Stimulated activated CD8-positive, alpha-beta memory T cell treated with anti-CD3 and anti-CD28 coated beads, Interleukin-15, amount 100 ng/mL, for 4 hours (primary cell): ENCODE measurements at places on chromosomes 11 and 22.

GRCh38 chr22:42284202-42284591 is 13.7 kb upstream of the TCF20 start:
- DNase-seq = no peak

DNA sequence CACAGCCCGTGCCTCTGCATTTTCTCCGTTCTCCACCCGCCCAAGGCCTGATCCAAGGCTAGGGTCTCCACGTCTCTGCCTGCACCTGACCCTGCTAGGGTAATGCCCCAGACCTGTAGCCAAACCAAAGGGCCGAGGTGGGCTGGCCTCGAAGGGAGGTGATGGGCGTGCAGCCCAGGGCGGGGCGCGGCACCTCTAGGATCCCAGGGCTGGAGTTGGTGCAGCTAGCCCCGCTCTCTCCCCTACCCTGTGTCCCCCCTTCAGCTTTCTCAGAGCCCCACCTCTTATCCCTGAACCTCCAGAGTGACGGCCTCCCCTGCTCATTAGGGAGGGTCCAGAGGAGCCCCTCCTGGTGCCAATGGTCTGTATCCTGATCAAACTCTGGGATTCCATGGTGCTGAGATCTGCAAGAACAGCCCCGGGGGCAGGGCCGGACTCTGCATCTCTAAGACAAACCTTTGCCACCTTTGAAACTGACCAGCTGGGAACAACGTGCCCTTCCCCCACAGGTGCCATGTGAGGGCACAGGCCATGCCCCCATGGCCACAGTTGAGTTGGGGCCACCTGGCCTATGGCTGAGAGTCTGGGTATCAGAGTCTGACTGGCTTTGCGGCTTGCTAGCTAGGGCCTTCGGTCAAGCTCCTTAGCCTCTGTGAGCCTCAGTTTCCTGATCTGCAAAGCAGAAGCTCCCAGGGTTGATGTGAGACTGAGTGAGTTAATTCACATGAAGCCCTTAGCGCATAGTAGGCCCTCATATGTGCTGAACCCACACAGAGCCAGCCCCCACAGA is 23.1 kb upstream of the CBX7 start:
- no peak for DNase-seq

DNA sequence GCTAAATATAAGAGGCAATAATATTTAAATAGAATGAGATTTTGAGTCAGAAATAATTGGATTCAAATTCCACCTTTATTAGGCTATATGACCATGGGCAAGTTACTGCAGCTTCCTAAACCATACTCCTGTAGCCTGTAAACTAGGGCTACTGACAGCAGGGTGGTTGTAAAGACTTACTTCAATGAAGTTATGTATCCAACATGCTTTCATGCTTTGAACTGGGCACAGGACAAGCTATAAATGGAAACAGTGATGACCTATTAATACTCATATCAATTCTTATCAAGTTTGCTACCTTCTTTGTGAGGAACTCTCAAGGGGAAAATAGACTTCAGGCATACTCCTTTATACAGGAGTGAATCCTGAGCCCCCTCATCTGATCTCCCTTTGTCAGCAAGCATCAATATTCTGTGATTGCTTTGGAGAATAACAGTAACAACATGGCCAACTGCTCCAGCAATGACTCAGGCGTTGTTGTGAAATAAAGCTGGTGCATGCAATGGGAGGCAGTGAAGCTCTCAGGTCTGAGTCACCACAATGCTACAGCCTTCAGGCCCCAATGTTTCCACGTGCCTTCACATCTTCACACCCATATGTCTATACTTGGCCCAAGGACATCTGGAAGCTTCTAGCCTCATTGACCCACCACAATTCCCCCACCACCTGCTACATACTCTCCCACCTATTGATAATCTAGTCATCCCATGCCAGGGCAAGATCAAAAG is 102.5 kb downstream of the KCNA4 start:
- no peak for DNase-seq

- no peak for DNase-seq
Observed at GRCh38 chr11:93288079-93288478, 42.5 kb upstream of the DEUP1 start.

DNA sequence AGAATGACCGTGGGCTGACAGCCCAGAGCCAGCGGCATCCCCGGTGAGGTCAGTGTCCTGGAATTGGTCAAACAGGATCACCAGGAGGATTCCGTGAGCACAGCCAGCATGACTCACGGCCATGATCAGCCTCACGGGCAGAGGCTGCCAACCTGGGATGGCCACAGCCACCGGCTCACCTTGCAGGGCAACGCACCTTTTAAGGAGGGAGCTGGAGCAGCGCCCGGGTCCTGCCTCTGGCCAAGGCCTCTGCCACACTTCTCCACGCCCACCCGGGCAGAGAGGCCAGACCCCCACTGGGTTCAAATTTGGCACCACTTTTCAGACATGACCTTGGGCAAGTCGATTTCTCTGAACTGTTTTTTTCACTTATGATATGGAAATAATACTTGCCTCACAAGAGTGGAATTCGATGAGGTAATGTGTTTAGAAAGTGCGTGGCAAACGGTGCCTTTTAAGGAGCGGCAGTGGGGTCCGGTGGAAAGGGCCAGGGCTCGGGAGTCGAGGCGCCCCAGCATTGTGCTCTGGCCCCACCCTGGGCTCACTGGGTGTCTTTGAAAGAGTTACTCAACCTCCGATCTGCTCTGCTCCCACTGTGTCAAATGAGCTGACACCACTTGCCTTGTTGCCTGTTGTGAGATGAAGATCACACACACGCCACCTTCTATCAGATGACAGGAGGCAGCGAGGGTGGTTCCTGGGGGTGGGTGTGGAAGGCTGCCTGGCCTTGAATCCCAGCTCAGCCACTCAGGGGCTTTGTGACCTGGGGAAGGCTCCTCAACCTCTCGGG is 16.0 kb downstream of the TXN2 start:
- no peak for DNase-seq

GRCh38 chr22:46354176-46354992 is 18.9 kb downstream of the TRMU start:
- no peak for DNase-seq

GRCh38 chr22:46976598-46976997 is 214.1 kb downstream of the TBC1D22A start:
- no peak for DNase-seq

DNA sequence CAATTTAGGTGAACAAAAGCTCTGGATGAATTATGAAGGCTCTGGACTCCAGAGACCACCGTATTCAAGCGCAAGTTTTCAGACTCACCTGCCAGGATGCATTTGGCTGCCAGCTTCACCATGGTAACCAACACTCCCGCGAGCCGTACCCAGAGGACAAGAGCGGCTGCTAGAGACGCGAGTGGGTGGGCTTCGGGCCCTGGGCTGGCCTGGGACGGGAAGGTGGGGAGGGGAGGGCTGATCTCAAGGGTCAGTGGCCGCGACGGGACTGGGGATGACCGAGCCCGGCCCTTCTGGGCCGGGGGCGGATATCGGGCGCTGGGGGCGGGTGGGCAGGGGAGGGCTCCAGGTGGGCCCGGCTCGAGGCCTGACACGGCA is 344 bp downstream of the IFT27 start:
- DNase-seq = no peak

DNA sequence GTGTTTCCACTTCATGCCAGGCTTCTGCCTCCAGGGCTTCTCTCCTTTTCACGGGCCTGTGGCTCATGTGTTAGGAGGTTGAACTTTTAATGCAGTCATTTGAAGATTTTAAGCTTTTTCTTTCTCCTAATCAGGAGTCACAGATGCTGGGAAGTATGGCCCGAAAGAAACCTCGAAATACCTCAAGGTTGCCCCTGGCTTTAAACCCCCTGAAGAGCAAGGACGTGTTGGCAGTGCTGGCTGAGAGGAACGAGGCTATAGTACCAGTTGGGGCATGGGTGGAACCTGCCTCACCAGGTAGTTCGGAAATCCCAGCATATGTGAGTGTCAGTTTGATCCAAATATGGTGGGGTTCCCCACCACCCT is 571 bp downstream of the CCDC15 start:
- DNase-seq = no peak
